GOT3 (cell line): ENCODE measurements at places on chromosomes 12 and 14.

- no peak for DNase-seq
Measured at GRCh38 chr12:90254796-90255195, 546.2 kb upstream of the ATP2B1 start.

DNA sequence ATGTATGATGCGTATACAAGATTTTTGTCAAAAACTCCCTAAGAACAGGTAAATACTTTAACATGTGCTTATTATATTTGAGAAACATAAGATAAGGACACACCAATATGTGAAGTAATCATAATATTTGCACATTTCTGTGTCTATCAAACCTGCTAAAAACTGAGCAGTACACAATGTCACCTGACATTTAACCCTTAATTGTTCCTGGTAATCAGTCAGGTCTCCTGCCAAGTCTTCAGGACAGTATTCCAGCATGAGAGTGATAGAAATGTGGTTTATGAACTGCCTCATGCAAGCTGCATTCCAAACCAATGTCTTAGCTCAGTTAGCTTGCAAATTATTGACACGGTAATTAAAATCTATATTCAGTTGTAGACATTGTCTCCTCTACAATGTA is 4.2 kb downstream of the SOX5 start:
- DNase-seq, result no peak

DNA sequence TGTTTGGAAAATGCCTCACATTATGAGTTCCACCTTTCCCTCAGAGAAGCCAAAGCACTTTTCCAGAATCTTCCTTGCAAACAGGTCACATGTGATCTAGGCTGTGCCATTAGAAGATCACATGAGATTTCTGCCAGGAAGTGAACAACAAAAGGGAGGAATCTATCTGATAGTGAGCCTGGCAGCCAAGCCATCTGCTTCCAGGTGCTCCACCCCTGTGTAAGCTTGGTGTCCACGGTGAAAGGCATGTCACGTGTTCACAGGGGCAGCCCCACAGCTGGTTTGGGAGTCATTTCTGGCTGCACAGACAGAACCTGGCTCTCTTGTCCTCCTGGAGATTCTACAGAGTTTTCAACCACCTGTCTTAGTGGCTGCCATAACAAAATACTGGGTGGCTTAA is 3.5 kb upstream of the KSR2 start:
- no peak for DNase-seq

DNA sequence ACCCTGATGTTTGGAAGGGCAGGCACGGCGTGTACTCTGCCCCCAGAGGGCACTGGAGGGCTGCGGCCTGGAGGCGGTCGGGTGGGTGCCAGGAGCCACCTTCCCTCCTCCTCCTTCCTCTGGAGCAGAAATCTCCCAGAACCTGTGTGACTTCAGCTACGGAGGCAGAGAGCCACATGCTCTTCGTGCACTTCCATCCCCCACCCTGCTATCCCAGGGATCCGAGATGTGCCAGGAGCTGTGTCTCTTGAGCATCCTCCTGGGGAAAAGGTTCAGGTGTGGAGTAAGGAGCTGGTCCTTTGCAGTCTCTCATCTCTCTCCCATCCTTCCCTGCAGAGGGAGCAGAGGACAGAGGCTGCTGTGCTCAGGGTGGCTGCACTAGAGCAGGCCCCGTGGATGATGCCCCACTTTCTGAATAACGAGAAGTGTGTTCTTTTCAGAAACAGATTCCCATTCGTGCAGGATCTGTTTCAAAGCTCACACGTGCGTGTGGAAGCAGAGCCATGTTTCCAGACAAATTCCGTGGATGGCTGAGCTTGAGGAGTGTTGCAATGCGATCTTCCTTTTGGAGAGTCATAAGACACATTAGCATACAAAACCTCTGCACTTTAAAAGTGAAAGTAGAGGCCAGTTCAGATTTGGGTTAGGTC is 162.9 kb downstream of the ADGRD1 start:
- DNase-seq, result no peak

GRCh38 chr14:53190938-53191337 is 37.8 kb upstream of the DDHD1 start:
- no peak for DNase-seq

DNA sequence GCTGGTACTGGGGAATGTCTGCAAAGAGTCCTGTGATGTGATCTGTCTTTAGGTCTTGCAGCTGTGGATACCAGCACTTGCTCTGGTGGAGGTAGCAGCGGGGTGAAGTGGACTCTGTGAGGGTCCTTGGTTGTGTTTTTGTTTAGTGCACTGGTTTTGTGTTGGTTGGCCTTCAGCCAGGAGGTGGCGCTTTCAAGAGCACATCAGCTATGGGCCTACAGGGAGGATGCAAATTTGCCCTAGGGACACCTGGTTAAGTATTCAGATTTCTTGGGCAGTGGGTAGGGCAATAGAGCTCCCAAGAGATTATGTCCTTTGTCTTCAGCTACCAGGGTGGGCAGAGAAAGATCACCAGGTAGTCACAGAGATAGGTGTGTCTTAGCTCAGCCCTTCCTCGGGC is 63.8 kb downstream of the PTGER2 start:
- no peak for DNase-seq
